SJSA1 (cell line): ENCODE measurements at places on chromosomes 2 and 18.

DNA sequence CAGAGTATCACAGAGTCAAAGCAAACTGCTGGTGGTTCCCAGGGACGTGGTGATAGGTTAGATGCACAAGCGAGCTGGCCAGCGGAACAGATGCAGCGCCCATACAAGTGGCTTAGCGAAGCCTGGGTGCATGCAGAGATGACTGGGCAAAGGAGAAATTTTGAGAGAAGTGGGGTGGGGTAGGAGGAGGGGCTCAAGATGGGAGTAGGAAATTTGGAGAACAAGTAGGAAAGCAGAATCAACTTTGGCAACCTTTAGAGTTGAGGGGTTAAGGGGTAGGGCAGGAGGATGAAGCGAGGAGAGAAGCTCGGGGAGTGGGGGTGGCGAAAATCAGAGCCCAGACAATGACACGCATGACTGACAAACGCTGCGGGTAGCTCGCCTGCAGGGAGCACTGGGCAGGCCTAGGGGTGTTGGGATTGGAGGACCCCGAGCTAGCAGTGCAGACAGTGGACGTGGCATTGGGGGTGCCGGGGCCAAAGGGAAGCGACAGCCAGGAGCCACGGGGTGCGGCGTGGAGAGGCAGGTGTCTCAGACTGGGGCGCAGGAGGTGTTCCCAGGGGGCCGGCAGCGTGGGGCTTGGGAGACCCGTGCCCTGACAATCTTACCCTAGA lies 431 bp downstream of the FAM98A start:
- no peak for DNase-seq

DNA sequence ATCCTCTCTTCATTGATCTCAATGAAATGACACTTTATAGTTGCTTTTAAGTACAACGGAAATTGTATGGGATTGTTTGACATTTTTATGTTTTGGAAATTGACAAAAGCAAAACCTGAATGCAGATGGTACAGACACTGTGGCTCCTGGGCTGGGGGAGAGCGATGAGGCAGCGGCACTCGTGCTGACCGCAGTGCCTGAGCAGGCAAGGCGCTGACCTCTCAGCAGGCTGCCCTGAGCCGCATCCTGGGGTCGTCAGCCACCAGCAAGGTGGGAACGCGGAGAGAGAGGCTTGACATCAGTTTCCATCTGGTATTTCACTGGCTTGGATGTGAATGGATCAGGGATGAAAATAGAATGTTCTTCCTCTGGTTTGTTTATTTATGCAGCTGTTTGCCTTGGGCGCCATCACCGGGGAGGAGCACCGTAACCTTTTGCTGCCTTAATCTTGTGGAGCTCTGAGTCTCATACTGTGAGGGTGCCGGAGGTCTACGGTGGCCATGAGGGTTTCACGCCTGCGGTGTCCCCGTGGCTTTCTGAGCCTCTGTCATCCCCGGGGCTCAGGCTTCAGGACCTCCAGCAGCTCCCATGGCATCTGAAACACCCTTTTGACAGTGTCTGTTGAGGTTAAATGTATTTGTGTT lies 94.8 kb upstream of the TPO start:
- no peak for DNase-seq

DNA sequence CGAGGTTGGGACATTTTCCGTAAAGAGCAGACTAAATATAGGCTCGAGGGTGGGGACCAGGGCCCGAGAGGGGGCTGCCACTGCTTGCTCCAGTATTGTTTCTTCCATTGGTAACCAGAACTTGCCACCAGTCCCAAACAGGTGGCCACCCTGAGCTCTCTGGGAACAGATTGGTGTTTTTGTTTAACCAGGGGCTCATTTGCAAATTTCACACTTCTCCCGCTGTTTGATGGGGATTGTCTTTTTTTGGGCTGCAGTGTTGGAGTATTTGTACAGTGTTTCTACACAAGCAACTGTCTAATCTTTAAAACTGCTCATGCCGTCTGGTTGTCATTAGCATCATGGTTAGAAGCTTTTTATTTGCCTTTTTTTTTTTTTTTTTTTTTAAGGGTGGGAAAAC lies 8.5 kb downstream of the AGAP1 start:
- no peak for DNase-seq

DNA sequence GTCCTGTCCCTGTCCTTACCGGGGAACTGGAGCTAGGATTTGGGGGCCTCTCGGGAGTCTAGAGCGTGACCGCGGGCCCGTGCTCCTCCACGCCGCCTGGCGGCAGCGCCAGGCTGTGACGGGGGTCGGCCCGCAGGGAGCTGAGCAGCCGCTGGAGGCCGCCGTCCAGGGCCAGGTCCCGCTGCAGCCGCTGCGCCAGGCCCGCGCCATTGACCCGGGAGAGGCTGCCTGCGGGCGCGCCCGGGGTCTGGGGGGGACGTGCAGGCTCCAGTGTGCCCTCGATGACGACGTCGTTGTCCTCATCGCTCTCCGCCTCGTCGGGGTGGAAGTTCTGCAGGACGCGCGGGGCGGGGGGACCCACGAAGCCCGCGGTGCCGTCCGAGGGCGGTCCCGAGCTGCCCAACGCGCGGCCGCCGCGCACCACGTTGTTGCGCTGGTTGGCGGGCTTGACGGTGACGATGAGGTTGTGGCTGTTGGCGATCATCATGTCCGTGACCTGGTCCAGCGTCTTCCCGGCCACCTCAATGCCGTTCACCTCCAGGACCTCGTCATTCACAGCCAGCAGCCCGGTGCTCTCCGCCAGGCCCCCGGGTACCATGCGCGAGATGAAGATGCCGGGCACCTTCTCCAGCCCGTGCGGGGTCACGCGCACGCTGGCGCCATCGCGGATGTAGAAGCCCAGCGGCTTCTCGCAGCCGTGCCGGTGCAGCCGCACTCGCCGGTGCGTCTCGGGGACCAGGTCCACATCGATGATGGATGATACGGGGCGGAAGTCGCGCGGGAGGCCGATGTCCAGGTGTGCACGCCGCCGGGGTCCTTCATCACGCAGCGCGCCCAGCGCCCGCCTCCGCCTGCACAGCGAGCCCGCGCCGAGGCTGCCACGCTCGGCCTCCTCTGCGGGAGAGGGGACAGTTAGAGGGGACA lies 50.9 kb downstream of the ADNP2 start:
- DNase-seq, result no peak

DNA sequence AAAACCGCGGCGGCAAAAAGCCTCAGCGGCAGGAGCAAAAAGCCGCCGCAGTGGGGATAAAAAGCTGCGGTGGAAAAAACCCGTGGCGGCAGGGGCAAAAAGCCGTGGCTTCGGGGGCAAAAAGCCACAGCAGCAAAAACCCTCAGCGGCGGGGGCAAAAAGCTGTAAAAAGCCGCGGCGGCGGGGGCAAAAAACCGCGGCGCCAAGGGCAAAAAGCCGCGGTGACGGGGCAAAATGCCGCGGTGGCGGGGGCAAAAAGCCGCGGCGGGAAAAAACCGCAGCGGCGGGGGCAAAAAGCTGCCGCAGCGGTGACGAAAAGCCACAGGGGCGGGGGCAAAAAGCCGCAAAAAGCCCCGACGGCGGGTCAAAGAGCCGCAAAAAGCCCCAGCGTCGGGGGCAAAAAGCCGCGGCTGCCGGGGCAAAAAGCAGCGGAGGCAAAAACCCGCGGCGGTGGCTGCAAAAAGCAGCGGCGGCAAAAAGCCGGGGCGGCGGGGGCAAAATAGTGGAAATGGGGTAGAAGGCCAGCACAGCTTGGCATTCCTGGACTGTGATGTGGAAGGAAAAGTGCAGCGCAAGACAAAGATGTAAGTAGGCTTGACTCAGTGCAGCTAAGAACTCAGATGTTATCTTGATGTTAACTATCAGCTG lies 151.8 kb downstream of the ANKRD30BL start:
- no peak for DNase-seq

GRCh38 chr2:143321994-143322393 lies 192.8 kb downstream of the ARHGAP15 start:
- DNase-seq, result no peak

DNA sequence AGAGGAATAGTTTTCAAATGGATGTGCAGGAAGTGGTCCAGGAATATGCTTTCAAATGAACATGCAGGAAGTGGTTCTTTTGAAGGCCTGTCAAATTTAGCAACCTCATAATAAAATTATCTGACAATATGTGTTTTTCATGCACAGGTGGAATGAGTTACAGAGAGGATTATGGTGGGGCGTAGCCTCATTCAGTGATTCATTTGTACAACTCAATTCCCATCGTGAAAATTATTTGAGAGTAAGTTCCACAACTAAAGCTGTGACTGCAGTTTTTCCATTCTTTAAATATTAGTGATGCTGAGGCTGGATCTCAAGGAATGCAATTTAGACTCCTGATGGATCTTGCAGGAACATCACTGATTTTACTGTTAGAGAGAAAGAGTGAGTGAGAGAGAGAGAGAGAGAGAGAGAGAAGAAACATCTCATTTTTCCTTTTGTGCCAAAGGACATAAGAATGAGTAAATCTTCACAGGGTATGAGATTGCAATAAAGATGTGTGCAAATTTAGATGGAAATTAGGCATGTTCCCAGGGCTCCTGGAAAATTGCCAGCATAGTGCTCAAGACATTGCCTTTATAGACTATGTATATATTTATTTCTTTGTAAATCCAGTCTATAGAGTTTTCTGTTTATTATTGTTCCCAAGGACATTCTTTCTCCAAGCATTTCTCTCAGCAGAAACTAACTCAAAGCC lies 394.9 kb upstream of the ZEB2 start:
- no peak for DNase-seq

GRCh38 chr2:168948621-168949212 lies 47.6 kb downstream of the G6PC2 start:
- DNase-seq, result peak; percentile 19

DNA sequence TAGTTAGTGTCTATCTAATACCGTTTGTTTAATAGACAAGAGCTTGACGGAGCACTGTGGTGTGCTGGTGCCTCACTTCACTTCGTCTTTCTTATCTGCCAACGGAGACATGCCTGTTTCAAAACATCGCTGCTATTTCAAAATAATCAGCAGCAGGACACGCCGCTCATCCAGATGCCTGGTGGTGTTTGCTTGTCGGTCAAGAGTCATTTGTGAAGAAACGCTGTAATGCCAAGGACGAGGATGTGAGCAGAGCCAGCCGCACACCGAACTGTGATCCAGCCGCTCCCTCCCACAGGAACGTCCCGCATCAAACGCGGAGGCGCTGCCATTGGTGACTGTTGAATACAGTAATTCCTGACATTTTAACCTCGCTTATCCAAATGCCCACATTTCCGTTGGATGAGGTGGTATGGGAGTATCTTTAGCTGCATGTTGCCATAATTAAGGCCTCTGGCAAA lies 432.4 kb downstream of the FBXO15 start:
- DNase-seq, result no peak

GRCh38 chr18:56615738-56616520 lies 22.5 kb downstream of the TXNL1 start:
- no peak for DNase-seq

- DNase-seq, result no peak
These were observed 468.4 kb upstream of the CRIM1 start for GRCh38 chr2:35887146-35887545.

DNA sequence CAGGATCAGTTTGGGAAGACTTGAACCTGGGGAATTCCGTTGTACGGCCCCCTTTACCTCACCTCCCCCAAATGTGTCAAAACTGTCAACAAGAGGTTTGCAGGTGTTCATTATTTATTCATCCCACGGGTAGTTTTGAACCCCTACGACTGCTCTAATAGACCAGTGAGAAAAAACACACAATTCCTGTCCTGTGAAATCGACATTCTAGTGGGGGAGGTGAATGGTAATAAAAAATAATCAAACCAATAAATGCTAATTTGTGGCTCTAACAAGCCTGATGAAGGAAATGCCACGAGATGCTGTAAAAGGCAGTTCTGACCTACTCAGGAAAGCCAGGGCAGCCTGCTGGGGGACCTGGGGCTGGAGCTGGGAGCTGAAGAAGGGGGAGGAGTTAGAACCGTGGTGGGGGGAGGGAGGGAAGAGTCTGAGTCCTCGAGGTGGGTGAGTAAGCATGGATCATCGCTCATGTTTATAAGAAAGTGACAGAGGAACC lies 463 bp upstream of the DNAJB2 start:
- DNase-seq, result no peak

- no peak for DNase-seq
These were observed 87.7 kb upstream of the MYO3B start for GRCh38 chr2:170090229-170090628.

DNA sequence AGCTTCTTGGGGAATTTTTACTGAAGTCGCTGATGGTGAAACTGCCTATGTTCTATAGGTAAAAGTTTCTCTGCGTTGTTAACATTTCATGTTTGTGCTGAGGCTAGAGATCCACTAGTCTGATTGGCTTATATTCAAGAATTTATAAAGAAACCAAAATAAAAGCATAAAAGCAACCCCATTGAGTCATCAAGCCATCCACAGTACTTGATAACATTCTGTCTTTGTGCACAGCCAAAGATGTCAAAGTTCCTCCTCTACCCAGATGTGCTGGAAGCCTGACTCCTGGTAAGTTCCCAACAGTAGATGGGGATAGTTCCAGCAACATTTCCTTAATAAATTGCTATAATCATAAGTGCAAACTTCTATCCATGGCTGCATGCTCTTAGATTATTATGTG lies 107.8 kb downstream of the TANC1 start:
- DNase-seq, result no peak

DNA sequence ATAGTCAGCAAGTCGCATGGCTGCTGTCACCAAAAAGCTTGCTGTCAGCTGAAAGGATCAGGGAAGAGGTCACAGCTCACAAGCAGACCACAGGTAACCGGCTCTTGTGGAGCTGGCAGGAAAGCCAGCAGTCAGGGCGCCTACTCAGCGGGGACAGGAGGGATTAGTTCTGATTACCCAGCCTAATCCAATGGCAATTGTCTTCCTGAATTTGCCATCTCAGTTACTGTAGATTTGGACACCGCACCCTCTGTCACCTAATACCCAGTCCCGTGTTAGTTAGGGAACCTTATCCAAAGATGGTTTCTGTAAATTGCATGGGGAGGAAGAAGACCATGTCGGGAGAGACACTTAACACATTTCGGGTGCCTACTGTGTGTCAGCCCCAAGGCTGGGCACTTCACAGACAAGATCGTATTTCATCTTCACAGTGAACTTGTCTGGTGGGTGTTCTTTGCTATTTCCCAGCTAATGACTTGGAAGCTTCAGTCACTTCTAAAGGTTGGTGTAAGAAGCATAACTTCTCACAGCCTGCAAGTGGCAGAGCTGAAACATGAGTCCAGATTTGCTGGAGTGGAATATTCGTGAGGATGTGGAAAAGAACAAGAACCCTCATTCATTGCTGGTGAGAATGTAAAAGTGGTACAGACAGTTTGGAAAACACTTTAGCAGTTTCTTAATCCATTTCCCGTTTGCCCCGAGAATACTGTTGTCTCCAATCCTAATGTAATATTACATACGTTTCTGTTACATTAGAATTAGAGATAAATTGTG lies 9.9 kb downstream of the ALPK2 start:
- DNase-seq, result no peak
